NCI-H345 (cell line): ENCODE measurements at places on chromosomes 1 and 21.

DNA sequence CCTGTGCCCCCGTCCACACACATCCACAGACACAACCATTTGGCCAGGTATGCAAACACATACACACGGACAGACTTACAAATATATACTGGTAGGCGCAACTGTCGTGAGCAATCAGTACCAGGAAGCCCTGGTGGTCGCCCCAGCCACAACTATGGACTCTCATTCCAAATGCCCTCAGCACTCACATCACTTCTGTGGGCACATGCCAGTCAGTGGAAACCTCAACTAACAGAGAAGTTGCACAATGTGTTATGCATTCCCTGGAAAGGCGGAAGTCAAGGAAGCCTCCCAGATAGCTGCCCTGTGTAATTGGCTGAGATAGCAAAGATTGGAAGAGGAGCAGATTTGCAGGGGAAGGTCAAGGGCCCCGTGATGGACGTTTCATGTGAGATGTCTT is 1.4 kb upstream of the HEYL start:
- DNase-seq = no peak

DNA sequence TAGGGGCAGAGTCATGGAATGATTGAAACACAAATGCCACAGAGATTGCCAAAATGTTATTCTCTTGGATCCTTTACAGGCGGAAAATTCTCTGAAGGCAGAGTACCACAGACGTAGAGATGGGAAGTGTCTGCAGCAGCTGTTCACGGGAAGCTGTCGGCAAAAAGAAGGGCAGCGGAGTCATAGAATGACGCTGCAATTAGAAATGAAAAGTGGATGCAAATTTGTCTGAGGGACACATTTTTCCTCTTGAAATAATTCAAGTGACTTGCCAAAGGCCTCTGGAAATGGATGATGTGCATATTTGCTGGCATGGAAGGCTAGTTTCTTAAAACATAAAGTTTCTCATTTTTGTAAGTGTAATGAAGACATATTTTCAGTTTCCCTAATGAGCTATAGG is 77.5 kb upstream of the PLD5 start:
- DNase-seq = no peak

DNA sequence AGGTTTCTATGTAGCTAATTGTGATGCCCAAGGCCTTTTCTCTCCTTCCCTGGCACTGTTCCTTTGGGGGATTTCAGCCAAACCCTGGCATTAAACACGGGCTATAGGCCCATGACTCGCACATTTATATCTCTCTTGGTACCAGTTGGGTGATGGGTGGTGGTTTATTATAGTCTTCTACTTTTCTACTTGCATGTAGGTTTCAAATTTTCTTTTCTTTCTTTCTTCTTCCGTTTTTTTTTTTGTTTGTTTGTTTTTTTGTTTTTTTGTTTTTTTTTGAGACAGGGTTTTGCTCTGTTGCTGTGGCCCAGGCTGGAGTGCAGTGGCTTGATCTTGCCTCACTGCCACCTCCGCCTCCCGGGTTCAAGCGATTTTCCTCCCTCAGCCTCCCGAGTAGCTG is 1.1 kb downstream of the IL10RB start:
- DNase-seq = no peak

- no peak for DNase-seq
Measured at GRCh38 chr1:186793582-186793927, 35.2 kb upstream of the PLA2G4A start.

GRCh38 chr1:52633291-52633754 is 355 bp downstream of the SHISAL2A start:
- peak; percentile 29 for DNase-seq

GRCh38 chr1:45327644-45328515 is 1.2 kb downstream of the HPDL start:
- DNase-seq = peak; percentile 35

- DNase-seq = no peak
Measured at GRCh38 chr1:198106011-198106410, 50.8 kb upstream of the NEK7 start.

GRCh38 chr1:44676484-44677200 is 2.1 kb downstream of the ARMH1 start:
- no peak for DNase-seq

DNA sequence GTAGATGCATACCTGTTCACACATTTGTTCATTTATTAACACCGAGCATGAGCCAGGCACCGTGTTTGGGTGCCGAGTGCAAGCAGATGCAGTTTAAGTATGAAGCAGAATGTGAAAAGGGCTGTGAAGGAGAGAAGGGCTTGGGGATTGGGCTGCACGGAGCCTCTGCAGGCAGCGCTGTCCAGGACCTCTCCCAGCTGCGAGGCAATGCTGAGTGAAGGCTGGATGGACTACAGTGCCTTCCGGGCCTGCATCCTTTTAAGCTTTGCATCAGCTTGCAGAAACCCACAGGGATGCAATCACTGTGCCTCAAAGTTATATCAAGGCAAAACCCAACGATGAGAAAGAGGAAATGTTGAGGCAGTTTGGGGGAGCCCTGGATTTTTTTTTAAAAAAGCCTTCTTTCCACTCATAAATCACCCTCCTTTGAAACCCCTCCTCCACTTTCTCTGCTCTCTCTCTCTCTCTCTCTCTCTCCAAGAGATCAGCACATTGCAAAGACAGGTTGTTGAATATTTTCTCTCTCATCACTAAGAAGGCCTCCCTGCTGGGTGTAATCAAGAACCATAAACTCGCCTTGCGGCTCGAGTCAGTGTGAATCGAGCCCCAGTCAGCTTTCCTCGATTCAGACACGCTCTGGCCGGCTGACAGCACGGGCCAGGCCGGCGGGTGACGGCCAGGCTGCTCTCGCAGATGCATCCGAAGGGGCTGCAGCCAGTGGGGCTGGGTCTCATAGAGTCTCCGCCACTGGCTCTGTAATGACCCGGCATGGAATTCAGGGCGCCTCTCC is 89.2 kb upstream of the POU3F1 start:
- no peak for DNase-seq
